ENCODE measurements at places on chromosomes 7 and 10.
A peak's percentile ranks its signal among the peaks of the same experiment; 100 is the strongest.

- DNase-seq: peak; percentile 66
Measured at GRCh38 chr7:55534262-55534915, 37.9 kb downstream of the VOPP1 start.

GRCh38 chr10:12782537-12782936 lies 219.0 kb downstream of the CCDC3 start:
- peak; percentile 17 for DNase-seq

DNA sequence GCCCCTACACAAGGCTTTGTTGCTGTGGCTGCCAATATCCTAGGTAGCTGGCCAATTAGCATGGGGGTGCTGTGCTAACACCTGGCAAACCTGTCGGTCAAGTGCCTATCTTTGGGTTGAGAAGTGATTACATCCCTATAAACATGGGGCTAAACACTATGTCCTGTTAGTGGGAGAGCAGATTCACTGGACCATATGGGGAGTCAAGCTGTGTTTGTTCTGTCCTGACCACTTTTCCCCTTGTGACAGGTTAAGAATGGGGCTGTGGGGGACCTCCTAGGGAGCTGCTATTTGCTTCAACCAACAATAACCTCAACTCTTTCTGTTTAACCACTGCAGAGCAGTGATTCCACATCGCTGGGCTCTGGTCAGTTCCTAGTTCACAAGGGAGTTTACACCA lies 151.5 kb upstream of the AOAH start:
- no peak for DNase-seq

DNA sequence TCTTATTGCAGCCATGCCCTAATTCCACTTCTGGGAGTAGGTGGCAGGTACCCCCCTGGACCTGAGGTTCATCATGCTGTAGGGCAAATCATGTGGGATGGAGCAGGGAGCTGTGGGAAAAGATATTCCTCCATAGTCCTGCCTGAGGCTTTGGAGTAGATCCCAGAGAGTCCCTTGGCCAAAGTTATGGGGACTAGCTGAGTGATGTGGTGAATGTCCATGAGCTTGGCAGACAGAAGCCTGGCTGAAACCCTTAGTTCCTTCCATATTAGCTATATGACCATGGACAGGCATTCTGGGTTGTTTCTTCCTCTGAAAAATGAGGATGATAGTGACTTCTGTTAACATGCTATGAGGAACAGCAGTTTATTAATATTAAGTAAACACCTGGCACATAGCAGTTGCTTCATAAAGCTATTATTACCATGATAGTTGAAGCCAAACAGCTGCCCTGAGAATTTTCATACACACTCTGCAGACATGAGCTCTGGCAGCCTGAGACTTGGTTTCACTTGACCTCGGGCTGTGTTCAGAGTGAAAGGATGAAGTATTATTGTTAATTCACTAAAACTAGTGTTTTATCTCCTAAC lies 15.0 kb upstream of the IMPDH1 start:
- no peak for DNase-seq

GRCh38 chr7:17986851-17987250 lies 40.8 kb downstream of the PRPS1L1 start:
- DNase-seq: no peak

DNA sequence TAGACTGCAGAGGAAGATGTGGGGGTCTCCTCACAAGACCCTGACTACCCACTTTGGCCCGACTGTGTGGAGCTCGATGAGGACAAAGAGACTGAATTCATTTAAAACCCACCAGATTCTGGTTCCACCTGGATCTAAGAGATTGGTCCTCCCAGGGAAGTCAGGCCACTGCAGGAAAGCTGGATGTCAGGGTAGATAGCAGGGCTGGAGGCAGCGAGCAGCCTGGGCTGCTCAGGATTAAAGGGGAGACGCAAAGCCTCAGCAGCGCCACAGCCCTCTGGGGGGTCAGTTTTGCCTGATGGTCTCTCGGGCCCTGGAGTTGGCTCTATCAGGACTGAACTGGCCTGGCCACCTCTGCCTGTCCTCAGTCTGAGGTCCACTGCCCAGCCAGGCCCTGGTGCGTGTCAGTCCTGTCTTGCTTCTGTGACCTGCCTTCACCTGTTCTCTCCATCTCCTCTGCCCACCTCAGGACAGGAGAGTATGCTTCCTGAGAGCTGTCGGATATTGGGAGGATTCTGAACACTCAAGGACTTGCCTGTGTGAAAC lies 12.2 kb upstream of the KLRG2 start:
- DNase-seq: no peak

DNA sequence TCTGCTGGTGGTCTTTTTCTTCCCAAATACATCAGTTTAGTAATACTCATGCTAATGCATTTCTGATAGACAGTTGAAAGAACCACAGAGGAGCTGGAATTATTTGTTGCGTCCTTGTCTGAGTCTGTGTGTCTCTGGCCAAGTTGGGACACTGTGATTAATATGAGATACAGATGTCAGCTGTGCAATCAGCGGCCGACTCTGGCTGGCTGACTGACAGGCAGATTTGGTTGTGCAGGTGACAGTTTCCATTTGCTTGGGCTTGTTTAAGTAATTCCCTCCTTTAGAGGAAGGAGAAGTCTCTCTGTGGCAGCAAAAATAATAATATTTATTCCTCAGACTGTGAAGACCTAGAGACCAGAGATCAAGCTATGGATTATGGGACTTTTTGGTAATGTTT lies 176.2 kb upstream of the CHRM2 start:
- DNase-seq: no peak

DNA sequence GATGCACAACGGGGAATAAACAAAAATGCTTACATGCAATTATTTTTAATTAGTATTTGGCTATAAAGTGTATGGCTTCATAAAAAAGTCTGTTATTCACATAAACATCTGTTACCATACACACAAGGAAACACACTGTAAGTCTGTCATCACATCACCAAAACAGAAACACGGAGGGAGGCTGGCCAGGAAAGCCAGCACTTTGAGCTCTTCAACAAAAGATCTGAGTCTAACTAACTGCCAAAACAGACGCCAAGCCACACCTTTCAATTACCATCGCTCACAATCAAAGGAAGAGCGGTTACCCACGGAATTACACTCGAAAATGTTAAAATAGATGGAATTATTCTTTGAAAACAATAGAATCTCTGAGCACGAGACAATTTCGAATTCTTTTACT lies 49.2 kb upstream of the MGMT start:
- no peak for DNase-seq

DNA sequence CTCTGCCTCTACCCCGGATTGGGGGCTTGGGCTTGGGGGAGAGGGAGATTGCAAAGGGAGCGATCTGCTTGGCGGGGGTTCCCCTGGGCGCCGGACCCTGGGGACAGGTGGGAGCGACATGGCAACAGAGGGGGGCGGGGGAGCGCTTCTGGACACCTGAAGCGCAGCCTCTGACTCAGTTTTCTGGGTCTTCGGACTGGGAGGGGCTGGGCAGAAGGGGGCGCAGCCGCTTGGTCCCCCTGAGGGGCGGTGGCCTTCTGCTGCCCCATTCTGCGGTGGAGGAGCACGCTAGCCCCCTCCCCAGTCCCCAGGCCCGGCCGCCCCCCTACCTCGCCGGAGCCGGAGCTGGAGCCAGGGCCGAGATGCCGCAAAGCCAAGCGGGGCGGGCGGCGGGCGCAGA lies 380 bp downstream of the NAT16 start:
- no peak for DNase-seq
